Panc1 (cell line): ENCODE measurements at places on chromosomes 6 and 20. TPM values are rescaled to one million over a fixed set of nuclear protein-coding genes. Genes with fewer than 3 reads are reported as not detected.
A peak's percentile ranks its signal among the peaks of the same experiment; 100 is the strongest.

DNA sequence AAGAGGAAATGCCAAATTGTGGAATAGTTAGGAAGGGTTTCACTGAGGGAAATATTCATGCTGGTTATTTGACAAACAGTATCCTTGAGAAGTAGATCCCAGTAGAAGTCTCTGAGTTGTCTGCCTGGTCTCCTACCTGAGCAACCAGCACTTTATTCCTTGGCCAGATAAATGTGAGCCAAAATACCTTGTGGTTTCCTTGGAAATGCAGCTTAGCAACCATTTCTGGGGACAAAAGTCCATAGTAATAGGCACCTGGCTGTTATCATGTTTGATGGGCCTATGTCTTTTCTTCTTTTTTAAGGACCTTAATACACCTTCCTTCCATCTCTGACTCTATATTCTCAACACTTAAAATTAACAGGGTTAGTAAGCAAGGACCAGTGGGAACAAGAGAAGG is 217.1 kb upstream of the MARCKS start:
- DNase-seq, result no peak

GRCh38 chr6:22298475-22298890 is 1.6 kb upstream of the PRL start:
- DNase-seq, result no peak

GRCh38 chr6:12601881-12602280 is 114.7 kb upstream of the PHACTR1 start:
- no peak for DNase-seq

DNA sequence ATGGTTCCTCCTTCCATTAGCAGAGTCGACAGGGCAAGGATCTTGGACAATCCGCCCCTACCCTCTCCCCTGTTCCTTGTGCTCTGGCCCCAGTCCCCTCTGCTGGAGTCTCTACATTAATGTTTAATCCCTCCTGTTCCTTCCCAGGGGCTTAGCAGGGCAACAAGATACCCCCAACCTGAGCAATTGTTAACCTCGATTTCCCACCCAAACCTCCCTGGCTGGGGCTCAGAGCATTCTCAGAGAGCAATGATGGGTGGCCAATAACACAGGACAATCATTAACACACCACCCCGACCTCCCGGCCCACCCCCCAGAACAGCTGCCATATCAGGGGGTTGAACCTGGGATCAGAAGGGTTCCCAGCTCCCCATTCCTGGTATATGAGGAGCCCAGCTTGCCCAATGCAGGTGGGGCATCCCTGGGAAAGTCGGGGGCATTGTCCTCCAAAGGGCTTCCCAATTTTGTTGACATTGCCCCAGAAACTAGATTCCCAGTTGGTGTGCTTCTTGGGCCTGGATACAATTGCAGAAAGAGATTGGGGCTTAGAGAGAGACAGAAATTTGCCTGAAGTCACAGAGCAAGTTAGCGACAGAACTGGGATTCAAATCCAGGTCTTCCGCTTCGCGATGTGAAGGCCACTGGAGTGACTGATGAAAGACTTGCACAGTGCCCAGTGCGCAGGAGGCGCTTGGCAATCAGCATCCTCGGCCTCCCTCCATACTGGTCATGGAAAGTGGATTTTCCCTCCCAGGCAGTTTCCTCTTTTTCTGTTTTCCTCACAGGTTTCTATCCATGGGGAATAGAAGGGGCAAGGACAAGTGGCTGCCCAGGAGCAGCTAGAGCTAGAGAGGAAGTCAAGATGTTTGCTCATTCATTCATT is 59.6 kb upstream of the TTPAL start:
- DNase-seq, result no peak

GRCh38 chr6:23661549-23661948 is 464.5 kb upstream of the NRSN1 start:
- no peak for DNase-seq

DNA sequence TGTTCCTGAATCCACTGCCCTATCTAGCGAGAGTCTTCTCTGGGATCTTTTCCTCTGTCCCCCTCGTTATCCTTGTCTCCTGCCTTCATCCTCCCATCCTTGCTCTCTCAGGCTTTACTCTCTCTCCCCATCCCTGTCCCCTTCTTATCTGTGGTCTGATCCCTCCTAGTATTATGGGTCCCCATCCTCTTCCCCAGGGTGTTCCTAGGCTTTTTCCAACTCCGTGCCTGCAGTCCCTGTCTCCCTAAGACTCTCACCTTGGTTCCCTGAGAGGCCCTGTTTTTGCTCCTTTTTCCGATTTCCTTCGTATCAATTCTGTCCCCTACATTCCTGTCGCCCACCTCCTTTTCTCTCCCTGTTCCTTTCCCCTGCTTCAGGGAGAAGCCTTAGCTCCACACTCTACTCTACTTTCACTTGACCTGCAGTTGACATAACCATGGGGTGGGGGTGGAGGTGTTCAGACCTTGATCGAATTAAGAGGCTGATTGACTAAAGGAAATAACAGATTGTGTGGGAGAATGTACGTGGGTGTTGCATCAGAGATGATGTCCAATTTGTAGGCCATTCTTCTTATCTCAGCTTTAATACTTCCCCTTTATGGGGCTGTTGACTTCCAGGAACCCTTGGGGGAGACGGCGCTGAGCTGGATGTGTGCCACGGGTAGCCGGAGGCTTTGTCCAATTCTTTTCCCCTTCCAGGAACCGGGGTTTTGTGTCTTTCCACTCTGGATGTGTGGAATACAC is 905 bp downstream of the PPARD start:
- DNase-seq, result no peak

DNA sequence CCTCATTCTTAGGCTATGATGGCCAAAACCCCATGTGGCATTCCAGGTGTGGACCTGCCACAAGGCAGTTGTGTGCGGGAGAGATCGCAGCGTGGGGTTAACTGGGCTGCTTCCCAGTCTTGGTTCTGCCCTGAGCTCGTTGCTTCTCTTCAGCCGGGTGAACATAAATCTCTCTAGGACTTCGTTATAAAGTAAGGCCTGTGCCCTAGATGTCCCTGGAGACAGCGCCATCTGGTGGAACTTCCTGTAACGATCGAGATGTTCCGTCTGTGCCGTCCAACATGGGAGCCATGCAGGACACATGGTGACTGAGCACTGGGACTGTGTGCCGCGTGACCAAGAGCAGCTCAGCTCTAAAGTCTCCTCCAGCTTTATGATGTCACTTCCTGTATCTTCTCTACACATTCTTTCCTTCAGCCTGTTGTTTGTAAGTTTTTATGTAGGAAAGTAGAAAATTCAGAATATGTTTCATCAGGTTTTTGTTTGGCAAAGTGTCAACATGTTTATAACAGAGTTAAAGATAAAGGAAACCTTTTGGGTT is 26.8 kb upstream of the RPP40 start:
- peak; percentile 42 for DNase-seq

DNA sequence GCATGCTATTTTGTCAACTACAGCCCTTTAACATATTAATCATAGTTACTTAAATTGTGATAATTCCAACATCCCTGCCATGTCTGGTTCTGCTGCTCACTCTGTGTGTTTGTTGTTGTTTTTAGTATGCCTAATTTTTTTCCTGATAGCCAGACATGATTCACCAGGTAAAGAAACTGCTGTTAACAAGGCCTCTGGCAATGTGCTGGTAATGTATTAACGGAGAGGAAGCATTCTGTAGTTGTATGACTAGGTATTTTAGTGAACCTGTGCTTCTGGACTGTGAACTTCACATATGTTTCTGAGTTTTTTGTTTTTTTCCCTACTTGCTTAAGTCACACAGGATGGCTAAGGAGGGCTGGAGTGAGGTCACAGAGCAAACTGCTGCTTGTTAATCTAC is 4.8 kb downstream of the DYNLT2 start:
- DNase-seq, result no peak

DNA sequence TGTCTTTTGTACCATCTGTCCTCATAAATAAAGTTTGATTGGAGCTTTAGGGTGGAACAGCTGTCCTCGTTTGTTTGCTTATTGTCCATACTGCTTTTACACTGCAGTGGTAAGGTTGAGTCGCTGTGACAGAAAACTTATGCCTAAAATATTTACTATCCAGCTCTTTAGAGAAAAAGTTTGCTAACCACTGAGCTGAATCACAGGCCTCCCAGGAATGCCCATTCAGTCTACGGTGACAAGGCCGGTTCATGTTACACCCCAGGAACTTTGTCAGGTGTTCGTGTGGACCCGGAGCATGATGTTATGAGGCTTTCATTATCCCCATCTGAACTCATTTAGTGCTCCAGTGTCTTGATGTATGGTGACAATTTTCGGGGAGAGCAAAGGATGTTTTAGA is 401.1 kb downstream of the SAMD5 start:
- DNase-seq, result no peak

DNA sequence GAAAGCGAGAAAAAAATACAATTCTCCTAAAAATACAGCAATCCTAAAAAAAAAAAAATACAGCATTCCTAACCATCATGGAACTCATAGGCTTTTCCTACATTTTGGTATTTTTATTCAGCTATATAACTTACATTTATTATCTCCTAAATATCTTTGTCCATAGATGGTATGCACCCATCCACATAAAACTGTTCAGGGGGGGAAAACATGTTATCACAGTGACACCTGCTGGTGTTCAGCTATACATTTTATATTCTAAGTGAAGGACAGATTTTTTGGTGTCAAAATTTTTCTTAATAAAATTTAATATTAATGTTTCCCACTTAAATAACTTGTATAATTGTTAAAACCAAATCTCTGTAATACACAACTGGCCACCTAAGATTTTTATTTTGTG is 58.0 kb downstream of the BLOC1S5 start:
- DNase-seq, result no peak

DNA sequence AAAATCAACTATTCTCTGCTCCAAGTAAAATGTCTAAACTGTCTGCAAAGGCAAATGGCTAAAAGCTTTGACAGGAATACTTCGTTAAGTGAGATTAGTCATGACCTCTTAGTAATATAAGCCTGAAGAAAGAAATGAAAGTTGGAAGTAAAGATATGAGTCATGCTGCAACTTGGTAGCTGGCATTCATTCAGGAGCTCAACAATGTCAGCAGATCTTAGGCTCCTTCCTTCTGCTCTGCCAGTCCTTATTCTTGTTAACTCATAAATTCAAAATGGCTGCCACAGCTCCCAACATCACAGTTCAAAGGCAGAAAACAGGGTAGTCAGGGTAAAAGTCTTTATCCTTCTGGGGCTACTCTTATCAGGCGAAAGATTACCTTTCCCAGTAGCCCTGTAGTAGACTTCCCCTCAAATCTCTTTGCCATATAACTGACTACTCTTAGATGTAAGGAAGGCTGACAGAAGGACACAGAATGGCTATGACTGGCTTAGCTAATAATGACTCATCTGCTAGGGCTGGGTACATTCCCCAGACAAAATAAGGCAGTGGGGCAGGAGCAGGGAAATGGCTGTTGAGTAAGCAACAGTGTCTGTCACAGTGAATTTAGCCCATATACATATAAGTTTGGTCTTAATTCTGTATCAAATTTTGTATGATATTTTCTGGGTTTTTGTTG is 24.4 kb upstream of the C6orf62 start:
- DNase-seq, result peak; percentile 73

GRCh38 chr6:162177746-162178145 is 549.8 kb downstream of the PRKN start:
- no peak for DNase-seq

- DNase-seq, result no peak
Observed at GRCh38 chr6:13538084-13538483, 36.3 kb upstream of the SIRT5 start.

GRCh38 chr20:45036044-45036755 is 64.7 kb downstream of the KCNS1 start:
- DNase-seq, result no peak

- no peak for DNase-seq
Observed at GRCh38 chr6:111874025-111874415, 768 bp upstream of the FYN start.

DNA sequence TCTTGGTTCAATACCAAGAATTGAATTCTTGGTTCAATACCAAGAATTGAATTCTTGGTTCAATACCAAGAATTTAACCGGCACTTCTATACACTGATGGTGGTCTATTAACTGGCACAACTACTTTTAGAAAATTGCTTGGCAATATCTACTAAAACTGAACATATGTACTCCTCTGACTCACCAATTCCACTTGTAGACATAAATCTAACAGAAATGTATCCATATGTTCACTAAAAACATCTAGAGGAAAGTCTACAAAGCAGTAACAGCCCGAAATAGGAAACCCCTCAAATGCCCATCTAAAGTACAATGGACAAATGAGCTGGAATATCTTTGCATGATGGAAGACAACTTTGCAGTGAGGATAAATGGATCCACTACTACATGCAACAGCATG is 71.9 kb downstream of the KIF16B start:
- no peak for DNase-seq

The PLG gene
- total RNA-seq, result 0.57 TPM

The IL17A gene
- not detected for total RNA-seq

The BCAS1 gene
- 3.1 TPM for total RNA-seq

The SIGLEC1 gene
- 0.03 TPM for total RNA-seq

The BPIFB1 gene
- 0.10 TPM for total RNA-seq

The HS3ST5 gene
- 0.05 TPM for total RNA-seq

The CNR1 gene
- total RNA-seq, result 0.13 TPM

The HDGFL1 gene
- total RNA-seq, result not detected
